ENCODE measurements at places on chromosomes 12 and 14. TPM values are rescaled to one million over a fixed set of nuclear protein-coding genes. Genes with fewer than 3 reads are reported as not detected.

RFLNA gene
- total RNA-seq = 8.8 TPM

TAS2R19 gene
- 12.6 TPM for total RNA-seq

CLEC12A gene
- total RNA-seq = 7.2 TPM

NTF3 gene
- 4.7 TPM for total RNA-seq

ADAM20 gene
- total RNA-seq = 2.8 TPM

C1R gene
- total RNA-seq = 78.8 TPM

USP44 gene
- total RNA-seq = 0.99 TPM

TAS2R42 gene
- not detected for total RNA-seq

PRR4 gene
- 1.6 TPM for total RNA-seq

SERPINA6 gene
- total RNA-seq = not detected

GRCh38 chr12:30753751-30754382, 884 bp downstream of the CAPRIN2 start:
- peak; percentile 1 for DNase-seq

- DNase-seq = no peak
Observed at GRCh38 chr12:12723681-12724420, 6.7 kb downstream of the CDKN1B start.

DNA sequence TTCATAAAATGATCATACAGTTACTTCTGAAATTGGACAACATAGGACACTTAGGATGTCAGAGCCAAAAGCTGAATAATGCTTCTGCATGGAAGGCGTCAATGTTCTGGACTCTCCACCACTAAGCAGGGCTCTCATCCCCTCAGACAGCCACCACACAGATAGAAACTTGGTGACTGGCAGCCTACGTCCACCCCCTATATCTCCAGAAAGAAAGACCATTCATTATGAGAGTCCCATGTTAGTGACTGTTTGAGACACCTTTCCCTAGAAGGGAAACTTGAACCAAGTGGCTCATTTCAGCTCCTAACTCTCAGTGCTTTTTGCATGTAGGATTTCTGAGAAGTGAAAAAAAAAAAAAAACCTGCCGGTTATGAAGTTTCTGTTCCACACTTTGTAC, 251.0 kb upstream of the FKBP4 start:
- DNase-seq = no peak

DNA sequence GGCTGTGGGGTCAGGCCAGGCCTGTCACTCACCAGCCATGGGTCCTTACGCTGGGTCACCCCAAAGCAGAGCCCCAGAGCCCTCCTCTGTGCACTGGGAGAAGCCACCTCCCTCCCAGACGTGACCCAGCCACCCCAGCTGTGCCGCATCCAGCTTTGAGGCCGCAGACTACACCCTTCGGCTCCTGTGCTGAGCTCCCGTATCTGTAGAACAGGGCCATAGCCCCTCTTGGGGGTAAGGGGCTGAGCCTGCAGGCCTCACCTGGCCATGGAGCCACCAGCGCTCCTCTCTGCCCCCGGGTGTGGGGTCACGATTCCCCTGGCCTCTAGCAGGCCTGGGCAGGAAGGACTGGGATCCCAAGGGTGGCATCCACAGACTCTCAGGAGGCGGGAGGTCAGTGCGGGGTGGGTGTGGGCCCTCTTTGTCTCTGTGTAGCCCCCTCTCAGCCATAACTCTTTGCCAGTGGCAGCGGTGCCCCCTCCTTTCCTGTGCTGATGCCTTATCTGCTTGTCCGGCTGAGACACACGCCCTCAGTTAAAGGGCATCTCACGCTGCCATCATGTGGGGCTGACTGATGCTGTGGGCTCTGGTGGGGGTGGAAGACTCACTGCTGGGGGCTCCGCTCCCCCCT, 16.3 kb downstream of the ASPG start:
- DNase-seq = no peak

- DNase-seq = no peak
Observed at GRCh38 chr14:86334355-86334754, 804.4 kb downstream of the FLRT2 start.

DNA sequence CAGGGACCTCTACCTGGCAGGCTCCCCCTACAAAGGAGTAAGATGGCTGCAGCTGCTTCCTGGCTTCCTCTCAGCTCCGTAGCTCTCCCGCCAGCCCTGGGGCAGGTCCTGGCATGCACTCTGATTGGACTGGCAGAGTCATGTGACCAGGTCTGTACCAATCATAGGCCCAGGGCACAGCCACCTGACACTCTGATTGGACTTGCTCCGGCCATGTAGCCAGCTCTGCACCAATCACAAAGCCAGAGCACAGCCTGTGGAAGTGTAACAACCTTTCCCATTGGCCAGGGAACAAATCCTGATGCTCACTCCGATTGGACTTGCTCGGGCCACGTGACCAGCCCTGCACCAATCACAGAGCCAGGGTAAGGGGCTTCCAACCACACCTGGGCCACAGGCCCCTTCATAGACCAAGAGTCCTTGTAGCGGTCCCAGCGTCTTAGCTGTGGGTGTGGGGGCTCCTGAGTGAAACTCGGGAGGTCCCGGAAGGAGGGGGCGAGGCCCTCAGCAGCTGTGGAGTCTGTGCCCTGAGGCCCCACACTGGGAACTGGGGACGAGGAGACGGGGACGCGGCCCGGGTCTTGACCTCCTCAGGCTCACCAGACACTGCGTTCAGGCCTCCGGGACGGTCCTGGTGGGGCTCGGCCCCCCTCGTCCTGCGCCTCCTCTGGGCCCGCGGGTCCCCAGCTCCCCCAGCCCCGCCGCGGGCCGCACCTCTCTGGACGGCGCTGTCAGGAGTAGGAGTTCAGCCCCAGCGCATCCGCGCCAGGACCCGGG, 210.6 kb downstream of the ADGRD1 start:
- no peak for DNase-seq

GRCh38 chr12:132158677-132159554, 14.7 kb downstream of the NOC4L start:
- no peak for DNase-seq

DNA sequence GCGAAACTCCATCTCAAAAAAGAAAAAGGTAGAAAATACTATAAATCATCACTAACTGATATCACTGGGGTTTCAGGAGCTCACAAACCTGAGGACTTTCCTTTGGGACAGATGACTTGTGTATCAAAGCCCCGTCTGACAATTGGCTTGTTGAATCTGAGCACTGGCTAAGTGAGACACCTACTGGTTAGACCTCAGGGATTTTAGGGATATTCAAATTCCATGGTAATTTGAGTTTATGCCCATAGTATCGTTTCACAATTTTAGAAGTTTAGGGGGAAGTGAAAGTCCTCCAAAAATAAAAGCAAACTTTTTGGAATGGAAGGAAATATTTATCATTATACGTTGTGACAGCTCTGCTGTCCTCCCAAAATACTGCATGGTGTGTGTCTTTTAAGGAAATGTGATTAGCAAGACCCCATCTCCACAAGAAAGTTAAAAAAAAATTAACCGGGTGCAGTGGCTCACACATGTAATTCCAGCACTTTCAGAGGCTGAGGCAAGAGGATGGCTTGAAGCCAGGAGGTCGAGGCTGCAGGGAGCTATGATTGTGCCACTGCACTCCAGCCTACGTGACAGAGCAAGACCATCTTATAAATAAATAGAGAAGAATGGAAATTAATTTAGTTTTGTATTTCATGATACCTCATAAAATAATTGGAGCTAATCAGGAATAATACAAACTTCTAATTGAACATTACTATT, 49.2 kb downstream of the FBXL14 start:
- no peak for DNase-seq

DNA sequence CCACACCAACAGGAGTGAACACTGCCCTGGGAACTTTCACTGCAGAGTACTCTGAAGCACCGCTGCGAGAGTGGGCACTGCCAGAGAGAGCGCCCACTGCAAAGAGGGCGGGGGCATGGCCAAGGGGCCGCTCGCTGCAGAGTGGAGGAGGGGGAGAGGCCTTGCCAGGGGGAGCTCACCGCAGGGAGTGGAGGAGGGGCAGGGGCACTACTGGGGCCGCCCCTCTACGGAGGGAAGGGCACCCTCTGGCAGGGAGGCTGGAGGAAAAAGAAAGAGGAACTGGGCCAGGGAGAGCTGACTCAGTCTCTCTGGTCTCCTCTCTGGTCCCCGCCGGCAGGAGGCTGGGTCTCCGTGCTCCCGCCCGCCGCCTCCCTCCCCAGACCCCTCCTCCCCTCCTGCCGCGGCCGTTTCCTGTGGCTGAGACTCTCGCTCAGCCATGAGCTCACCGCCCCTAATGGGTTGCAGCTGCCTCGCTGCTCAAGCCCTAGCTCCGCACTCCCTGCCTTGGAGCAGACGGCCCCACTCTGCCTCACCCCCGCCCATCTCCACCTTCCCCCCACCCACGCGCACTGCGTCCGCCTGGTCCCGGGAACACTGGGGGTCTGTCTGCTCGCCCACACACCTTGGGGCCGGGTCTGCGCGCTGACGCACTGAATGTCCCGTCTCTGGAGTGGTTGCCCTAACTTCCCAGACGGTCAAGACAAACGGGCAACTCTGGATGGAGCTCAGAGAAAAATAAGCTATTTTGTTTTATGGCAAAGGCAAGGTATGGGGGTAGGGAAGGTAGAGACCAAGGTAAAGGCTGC, 1.3 kb downstream of the ARHGEF40 start:
- DNase-seq = peak; percentile 95

GRCh38 chr14:21940887-21941856, 267.6 kb upstream of the OR4E1 start:
- no peak for DNase-seq

DNA sequence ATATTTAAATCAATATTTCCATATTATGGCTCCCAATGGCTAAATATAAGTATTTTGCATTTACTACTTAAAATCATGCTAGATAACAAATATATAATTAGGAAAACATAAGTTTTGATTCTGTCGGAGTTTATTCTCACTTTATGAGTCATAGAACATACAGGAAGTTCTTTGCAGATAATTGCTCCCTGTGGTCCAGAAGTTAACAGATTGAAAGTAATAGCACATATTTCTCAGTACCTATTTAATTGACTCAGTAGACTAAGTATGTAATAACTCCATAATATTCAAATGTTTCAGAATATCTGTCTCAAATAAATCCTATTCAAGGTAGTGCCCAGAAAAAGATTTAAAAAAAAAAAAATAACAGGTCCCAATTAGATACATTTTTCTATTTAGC, 806.0 kb upstream of the ATXN7L3B start:
- no peak for DNase-seq

DNA sequence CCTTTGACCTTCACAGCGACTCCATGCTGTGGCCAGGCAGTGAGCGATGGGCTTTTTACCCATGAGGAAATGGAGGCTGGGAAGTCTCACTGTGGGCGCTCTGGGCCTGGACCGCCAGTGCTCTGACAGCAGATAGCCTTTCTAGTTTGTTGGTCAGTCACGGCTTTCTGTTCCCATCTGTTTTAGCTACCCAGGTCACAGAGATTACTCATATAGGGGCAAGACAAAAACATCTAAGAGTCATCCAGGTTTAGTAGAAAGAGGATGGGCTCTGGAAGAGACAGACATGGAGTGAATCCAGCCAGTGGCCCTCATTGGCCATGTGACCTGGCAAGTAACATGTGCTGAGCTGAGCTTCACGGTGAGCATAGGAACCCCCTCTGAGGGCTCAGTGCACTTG, 68.6 kb downstream of the MARK3 start:
- DNase-seq = no peak

DNA sequence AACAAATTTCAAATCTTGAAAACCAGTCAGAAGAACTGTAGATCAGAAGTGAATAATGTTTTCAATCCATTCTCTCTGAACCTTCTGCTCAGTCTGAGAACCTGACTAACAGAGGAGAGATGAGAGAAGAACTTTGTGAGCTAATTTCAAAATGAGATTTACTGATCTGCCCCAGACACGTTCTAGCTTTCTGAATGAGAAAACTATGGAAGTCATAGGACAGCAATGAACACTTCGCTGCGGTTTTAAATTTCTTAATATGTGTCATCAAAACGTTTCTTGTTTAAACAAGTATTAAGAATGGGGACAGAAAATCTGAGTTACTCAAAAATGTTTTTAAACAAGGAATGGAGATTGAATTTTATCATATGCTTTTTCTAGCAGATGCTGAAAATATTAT, 66.6 kb upstream of the FAR2 start:
- DNase-seq = no peak

DNA sequence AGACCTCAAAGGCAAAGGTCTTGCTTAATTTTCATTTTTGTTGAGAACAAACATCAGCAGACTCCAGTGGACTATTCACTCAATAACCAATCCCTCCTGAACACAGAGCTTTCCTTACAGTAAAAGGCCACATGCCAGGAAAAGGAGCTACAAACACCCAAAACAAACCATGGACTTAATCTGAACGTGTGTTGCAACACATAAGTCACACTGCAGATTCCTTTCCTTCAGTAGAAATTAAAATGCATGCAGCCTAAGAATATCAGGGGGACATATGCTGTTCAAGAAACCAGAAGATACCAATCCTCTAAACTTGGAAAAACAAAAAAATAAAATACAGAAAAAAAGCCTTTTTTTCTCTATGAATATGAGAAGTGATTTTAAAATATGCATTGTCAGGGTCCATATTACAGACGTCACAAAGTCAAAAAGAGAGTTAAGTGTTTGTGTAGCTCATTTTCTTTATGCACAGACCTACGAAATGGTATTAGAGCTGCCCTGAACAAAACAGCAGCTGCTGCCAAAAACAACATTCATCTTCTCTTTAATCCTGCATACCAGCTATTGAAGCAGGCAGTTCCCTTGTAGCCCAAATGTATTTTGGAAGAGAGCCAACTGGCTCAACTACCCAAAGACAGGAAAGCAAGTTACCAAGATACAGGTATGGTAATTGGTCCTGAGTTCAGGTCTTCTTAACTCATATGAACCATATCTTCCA, 26.2 kb downstream of the KITLG start:
- DNase-seq = peak; percentile 47

- DNase-seq = no peak
Observed at GRCh38 chr12:93484315-93484981, 17.1 kb downstream of the MRPL42 start.

DNA sequence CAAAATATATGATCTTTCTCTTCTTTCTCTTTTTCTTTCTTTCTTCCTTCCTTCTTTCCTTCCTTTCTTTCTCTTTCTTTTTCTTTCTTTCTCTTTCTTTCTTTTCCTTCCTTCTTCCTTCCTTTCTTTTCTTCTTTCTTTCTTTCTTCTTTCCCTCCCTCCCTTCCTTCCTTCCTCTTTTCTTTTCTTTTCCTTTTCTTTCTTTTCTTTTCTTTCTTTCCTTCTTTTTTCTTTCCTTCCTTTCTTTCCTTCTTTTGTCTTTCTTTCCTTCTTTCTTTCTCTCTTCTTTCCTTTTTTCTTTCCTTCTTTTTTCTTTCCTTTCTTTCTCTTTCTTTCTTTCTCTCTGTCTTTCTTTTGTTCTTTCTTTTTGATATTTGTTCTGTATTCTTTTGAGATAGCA, 1356.0 kb upstream of the SEL1L start:
- no peak for DNase-seq

GRCh38 chr14:53147208-53147607, 5.9 kb downstream of the DDHD1 start:
- no peak for DNase-seq

- no peak for DNase-seq
Observed at GRCh38 chr14:102828151-102828550, 50.9 kb downstream of the TRAF3 start.

- no peak for DNase-seq
Observed at GRCh38 chr12:58489394-58489793, 430.9 kb downstream of the LRIG3 start.

GRCh38 chr12:108542320-108542719, 18.7 kb downstream of the SART3 start:
- DNase-seq = peak; percentile 11
